Upper lobe of left lung (tissue), 6 donors: ENCODE measurements at places on chromosomes 3 and 15. TPM values are rescaled to one million over a fixed set of nuclear protein-coding genes. Genes with fewer than 3 reads are reported as not detected.

DNA sequence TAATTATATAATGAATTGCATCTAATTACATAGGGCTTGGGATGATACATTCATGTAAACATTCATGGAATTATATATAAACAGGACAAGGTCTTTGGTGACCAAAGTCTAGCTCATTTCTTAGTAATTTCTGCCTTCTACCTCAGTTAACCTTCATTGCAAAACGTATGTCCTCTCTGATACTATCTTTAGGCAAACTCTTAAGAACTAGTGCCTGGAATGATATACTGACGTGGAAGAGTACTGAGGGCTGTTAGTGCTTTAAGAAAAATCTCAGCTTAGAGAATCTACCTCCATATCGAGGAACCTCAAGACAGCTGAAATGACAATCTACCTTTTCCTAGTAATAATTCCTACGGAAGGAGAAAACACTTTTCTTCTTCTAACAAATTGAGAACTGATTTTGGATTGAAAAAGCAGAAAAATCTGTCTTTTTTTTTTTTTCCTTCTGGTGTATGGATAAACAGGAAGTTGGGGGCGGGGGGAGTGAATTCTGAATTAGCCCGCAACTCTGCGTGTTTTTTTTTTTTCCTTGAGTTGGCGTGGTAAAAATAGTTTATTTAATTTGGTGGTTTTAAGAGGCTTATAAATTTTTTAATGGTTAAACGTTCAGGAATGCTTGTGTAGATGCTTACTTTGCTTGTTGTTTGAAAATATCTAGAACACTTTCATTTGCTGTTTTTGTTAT is 43.2 kb downstream of the RARB start:
- no peak for DNase-seq

- DNase-seq, result no peak
Measured at GRCh38 chr3:47711596-47711995, 70.1 kb downstream of the SMARCC1 start.

- DNase-seq, result no peak
Measured at GRCh38 chr3:48518069-48518468, 14.1 kb upstream of the SHISA5 start.

GRCh38 chr15:71448688-71449114 is 333.4 kb downstream of the THSD4 start:
- no peak for DNase-seq

GRCh38 chr3:33834096-33834453 is 35.6 kb downstream of the PDCD6IP start:
- no peak for DNase-seq

DNA sequence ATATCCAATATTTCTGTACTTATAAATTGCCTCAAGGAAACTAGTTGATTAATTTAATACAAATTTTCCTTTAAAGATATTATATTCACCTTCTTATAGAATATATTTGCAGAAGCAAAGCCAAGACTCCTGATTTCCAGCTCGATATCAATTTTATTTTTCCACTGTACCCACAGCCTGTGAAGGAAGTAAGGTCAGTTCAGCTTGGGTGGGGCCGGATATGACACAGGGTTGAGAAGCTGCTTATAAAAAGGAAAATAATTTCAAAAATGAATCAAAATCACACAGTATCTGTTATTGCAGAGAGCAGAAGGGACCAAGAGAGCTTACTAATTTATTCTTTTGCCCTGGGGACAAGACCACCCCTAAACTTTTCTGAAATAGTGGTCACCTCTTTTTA is 491.4 kb downstream of the TUSC7 start:
- DNase-seq, result no peak

DNA sequence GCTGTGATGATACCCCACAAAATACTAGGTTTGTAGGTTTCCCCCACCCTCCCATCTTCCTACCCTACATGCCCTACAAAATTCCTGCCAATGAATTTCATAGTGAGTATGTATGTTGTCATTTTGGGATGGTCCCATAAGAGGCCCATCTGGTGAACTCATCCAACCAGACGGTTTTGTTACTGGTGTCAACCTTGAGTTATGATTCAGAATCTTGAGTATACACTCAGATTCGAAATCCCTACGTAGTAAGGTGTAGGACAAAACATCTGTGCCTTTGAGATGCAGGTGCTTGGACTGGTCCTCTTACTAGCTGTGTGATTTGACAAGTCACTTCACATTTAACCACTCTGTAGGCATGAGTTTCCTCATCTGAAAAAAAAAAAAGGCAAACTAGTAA is 3.6 kb downstream of the SIAH2 start:
- no peak for DNase-seq

- DNase-seq, result peak; percentile 69
Measured at GRCh38 chr15:78709263-78709882, 68.4 kb upstream of the CHRNB4 start.

P2RY12 gene
- not detected for total RNA-seq

HHATL gene
- total RNA-seq, result 0.91 TPM

TTLL13 gene
- total RNA-seq, result not detected

NOX5 gene
- total RNA-seq, result 2.1 TPM

SAMD7 gene
- not detected for total RNA-seq

SEMA5B gene
- total RNA-seq, result not detected
